ENCODE measurements at places on chromosomes 6 and 20. TPM values are rescaled to one million over a fixed set of nuclear protein-coding genes. Genes with fewer than 3 reads are reported as not detected.

The EDN1 gene
- 5.9 TPM for total RNA-seq

The SLC17A1 gene
- total RNA-seq = not detected

The HLA-DQB1 gene
- 3.7 TPM for total RNA-seq

The SNX5 gene
- 42.1 TPM for total RNA-seq

The SLC44A4 gene
- not detected for total RNA-seq

The GPLD1 gene
- total RNA-seq = 0.81 TPM

The ABCF1 gene
- total RNA-seq = 44.2 TPM

The CDC5L gene
- total RNA-seq = 20.7 TPM

The PSORS1C2 gene
- total RNA-seq = not detected

The CST2 gene
- not detected for total RNA-seq

The PLAGL1 gene
- 13.0 TPM for total RNA-seq

The FLRT3 gene
- 0.22 TPM for total RNA-seq

The PRR18 gene
- total RNA-seq = 0.13 TPM

The PACSIN1 gene
- 10.3 TPM for total RNA-seq

The NMBR gene
- not detected for total RNA-seq

The PTCHD4 gene
- total RNA-seq = 1.1 TPM

The ADGRG6 gene
- 2.3 TPM for total RNA-seq

The FAXC gene
- total RNA-seq = 0.57 TPM

The EPPIN gene
- not detected for total RNA-seq

The C6orf141 gene
- 0.38 TPM for total RNA-seq

The RBL1 gene
- total RNA-seq = 2.6 TPM

The FILIP1 gene
- 183 TPM for total RNA-seq

The TSHZ2 gene
- 7.5 TPM for total RNA-seq

The MAP7 gene
- 1.5 TPM for total RNA-seq

The MACROD2 gene
- total RNA-seq = 1.6 TPM

The TPD52L2 gene
- total RNA-seq = 72.0 TPM

The HAO1 gene
- not detected for total RNA-seq

The PTPRK gene
- total RNA-seq = 51.4 TPM

The TUBB1 gene
- 0.54 TPM for total RNA-seq

The SEL1L2 gene
- 1.4 TPM for total RNA-seq

The NKX2-2 gene
- 0.11 TPM for total RNA-seq
